Immature natural killer cell (primary cell): ENCODE measurements at places on chromosomes 2 and 18. TPM values are rescaled to one million over a fixed set of nuclear protein-coding genes. Genes with fewer than 3 reads are reported as not detected.

The SLC9A2 gene
- not detected for polyA plus RNA-seq

The ADAM23 gene
- not detected for polyA plus RNA-seq

The BUB1 gene
- 0.35 TPM for polyA plus RNA-seq

DNA sequence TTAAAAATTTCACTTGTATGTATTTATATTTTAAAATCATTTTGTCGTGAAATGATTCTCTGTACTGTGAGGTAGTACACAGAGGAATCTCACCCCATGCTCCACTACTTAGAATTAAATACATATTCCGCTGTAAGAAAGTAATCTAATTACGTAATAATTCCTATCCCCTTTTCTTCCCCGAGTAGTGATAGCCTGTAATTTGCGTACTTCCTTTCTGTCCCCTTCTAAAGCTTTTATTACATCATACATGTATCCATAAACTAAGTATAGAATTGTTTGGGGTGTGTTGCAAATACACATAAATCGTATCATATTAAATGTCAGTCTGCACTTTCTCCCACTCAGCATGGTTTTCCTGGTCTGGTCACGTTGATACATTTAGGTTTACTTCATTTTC lies 12.4 kb upstream of the CHCHD5 start:
- no peak for DNase-seq

GRCh38 chr18:77974329-77974728 lies 724.7 kb downstream of the GALR1 start:
- DNase-seq = no peak

GRCh38 chr2:120108749-120109148 lies 95.9 kb downstream of the EPB41L5 start:
- DNase-seq = no peak

- DNase-seq = no peak
Measured at GRCh38 chr18:35816003-35816402, 156.5 kb upstream of the RMP24 start.

- DNase-seq = no peak
Measured at GRCh38 chr2:135664623-135665068, 77.0 kb upstream of the UBXN4 start.

GRCh38 chr2:27843992-27844391 lies 46.2 kb downstream of the RBKS start:
- DNase-seq = no peak

DNA sequence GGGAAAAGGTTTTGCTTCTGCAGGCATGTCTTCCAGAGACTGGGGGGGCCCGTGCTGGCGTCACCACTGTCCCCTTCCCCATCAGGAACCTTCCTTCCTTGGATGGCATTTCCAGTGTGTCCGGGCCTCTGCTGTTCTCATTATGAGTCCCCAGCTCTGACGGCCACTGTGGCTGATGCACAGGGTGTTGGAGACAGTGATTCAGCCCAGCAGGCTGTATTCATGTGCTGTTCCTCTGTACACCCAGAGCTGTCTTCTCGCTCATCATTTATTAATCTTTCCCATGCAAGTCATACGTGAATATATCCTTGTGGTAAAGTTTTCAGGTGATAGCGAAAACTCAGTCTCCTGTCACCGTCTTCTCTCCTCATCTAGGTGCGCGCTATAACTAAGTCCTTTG lies 57.7 kb downstream of the ASAP2 start:
- DNase-seq = no peak

DNA sequence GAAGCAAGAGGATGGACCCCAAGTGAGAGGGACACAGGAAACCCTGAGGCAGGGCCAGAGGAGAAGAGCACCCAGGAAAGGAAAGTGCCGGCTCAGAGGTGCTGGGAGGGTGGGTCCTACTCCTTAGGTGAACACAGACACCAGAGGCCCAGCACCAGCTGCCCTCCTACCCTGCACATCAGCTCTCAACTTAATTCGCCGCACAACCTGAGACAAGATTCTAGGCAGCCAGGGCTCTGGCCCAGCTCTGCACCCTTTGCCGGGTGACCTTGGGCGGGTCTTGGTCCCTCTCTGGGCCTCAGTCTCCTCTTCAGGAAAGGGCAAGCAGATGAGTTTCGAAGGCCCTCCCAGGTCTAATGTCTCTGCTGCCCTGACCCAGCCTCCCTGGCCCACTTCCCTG lies 28.1 kb downstream of the ZFP36L2 start:
- DNase-seq = no peak

DNA sequence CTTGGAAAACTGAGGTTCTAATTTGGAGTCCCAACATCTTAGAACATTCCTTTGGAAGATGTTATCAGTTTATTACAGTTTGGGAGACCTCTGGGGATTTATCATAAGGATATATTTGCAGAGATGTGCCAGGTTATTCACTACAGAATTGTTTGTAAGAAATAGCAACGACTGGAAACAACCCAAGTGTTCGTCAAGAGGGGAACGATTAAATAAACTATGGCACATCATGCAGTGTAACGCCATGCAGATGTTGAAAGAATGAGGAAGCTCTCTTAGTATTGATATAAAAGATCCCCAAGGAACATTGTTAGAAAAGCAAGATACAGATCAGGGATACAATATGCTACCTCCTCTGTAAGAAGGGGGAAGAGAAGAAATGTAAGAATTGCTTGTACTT lies 210.6 kb downstream of the TMEM247 start:
- no peak for DNase-seq
